Midbrain (tissue), 1 donor: ENCODE measurements at places on chromosomes 1 and 21.

DNA sequence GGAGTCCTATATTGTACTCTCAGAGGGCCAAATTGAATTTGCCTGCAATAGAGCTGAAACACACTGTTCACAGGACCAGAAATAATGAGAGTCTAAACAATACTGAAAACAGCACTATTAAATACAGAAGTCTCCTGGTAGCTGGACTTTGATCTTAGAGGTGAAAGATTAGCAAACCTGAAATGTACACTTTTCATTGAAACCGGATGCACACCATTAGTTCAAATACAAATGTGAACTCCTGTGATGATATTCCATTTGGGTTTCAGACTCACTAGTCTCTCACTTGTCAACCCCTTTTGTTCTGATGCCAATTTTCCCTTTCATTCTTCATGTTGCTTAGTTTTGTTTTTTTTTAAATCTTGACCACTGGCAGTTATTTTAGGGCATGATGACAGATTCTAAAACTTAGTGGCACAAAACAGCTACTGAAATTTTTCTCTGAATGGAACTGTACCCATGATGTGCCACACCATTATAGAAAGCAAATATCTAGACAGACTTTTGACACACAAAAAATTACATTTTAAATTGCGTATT is 5.9 kb upstream of the TNFSF4 start:
- no peak for DNase-seq

GRCh38 chr1:34759503-34760357 is at the start of gene GJB4:
GJB4 (plus strand) TSS chr1:34759740; CDS start chr1:34761255, 1,515 bp downstream.
- no peak for DNase-seq

DNA sequence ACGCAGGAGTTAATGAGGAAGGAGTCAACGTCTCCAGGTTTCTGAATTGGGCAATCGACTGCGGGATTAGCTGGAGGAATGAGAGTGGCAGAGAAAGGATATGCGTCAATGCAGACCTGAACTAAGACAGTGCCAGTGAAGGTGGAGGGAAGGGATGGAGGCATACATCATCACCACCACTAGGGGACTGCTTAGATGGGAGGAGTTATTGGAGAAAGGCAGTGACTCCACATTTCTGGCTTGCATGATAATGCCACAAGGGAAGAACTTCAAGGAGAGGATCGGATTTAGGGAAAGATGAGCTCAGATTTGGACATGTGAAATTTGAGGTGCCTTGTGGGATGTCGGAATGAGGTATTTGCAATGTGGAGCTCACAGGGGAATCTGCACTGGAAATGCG is 17.5 kb downstream of the VASH2 start:
- no peak for DNase-seq

- no peak for DNase-seq
These were observed 103.3 kb downstream of the RAVER2 start for GRCh38 chr1:64848136-64848535.

DNA sequence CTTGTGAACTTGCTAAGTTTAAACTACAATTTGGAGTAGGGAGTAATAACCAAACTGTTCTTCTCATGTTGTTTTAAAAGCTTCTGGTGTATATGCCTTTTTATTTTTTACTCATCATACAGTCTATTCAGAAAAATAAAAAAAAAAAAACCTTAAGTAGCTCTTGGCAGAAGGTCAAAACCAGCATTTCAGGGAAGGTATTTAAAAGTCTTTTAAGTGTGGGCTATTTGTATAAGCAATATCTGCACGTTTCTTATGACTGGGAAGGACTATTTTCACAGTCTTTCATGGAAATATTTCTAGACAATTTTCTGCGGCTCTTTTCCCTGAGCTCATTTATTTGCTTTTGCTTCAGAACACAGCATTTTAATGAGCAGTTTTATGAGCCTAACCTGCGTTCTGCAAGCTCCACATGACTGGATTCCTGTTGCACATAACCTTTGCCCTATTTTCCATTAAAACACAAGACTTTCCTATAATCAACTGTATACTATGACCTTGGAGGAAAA is 60.9 kb upstream of the C1orf105 start:
- DNase-seq = no peak

DNA sequence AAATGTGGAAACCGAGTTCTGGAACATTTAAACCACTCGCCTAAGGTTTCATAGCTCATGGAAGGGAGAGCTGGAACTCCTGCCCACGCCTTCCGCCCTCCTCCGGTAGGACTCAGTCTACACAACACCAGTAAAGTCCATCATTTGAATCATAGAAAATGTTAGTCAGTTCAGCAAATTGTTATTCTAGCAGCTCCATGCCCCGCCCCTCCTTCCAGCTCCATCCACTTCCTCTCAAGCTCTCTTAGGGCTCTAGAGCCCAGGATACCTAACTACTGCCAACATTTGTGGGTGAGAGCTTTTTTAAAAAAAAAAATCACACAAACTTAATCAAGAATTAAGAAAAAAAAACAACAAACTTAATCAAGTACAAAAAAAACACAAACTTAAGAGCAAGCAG is 121.8 kb downstream of the TBX15 start:
- DNase-seq = no peak

GRCh38 chr1:214708321-214708955 is 105.4 kb downstream of the CENPF start:
- DNase-seq = no peak

- no peak for DNase-seq
These were observed 23.8 kb upstream of the KIAA1614 start for GRCh38 chr1:180888870-180889269.

- no peak for DNase-seq
These were observed 14.1 kb downstream of the TRAF3IP3 start for GRCh38 chr1:209769971-209770370.

DNA sequence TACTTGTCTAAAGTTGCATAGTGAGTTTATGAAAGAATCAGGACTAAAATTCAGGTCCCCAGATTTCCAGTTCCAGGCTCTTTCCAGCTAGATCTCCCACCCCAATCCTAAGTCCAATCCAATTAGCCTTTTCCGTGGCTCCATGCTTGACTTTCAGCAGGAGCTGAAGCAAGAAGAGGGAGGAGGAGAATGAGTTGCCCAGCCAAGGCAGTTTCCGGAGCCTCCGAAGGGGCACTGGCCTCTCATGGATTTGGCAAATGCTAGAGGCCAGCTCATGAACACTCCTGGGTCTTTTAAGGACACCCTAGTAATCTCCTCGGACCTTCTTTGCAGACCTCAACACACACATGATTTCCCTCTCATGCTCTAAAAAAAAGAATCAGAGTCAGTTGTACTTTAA is 10.5 kb upstream of the LRRC52 start:
- DNase-seq = no peak

GRCh38 chr21:14088391-14088790 is 122.4 kb downstream of the LIPI start:
- DNase-seq = no peak

DNA sequence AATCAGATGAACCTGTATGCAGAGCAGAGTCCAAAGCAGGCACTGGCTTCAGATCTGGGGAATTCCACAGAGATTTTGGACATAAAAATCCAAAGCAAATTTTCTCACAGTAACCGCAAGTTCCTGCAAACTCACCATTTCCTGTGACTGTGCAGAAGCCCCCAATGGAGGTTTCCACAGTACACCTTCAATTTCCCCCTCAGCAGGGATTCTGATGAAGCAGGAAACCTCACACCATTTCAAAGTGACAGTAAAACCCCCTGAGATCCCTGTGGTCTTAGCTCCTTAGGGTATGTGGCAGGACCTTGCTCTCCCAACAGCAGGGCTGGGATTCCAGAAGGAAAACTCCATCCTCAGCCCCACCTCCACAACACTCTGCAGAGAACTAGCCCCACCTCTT is 6.0 kb upstream of the TGFBR3 start:
- DNase-seq = no peak

GRCh38 chr1:87918398-87918797 is 589.7 kb downstream of the LMO4 start:
- no peak for DNase-seq

DNA sequence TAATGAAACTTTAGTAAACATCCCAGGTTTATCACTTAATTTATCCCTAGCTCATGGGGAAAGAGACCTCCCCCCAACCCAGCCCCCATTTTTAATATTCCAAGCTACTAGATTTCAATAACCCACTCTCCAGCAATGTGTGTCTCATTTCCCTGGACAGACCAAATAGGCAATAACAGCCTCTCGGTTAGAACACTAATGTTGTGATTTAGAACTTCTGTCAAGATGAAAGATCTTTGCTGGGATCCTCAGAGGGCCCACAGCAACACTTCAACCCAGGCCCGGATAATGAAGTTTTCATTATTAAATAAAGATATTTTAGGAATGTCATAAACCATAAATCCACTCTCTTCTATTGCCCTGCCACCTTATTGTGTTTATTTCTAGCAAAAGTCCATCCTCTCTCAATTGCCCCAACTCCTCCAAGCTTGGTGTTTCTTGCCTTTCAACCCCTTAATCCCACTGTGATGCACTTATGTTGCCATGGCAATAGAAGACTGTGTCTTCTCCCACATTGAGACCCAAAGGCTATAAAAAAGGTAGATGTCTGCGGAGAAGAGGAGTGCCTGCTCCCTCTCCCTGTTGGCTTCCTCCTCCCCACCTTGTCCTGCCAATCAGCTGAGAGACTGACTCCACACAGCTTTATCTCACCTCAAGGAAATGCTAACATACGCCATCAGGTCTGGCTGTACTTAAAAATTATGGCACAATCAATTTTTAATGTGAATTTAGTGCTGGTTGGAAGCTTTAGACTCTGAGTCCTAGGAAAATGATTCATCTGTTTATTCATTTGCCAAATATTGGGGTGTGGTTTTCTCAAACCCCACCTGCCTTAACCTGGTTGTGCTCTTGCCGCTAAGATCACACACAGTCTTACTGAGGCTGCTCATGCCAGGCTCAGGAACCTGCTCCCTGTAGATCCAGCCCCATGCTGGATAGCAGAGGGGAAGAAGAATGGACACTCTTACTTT is 258.3 kb upstream of the CAMK1G start:
- DNase-seq = no peak

DNA sequence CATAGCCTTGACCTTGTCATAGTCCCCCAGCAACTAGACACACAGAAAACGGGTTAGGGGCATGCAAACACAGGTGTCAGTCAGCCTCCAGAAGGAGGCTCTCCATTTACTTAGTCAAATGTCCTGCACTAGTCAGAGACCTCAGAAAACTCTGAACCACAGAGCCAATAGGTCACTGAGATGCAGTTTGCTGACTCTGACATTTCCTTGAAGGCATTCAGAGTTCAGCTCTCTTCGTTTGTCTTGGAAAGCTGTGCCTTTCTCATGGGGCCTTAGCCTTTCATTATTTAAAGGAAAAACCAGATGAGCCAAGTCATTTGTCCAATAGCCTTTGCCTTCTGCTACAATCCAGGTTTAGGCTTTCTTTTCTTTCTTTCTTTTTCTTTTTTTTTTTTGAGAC is 3.5 kb downstream of the OLFML2B start:
- DNase-seq = no peak

DNA sequence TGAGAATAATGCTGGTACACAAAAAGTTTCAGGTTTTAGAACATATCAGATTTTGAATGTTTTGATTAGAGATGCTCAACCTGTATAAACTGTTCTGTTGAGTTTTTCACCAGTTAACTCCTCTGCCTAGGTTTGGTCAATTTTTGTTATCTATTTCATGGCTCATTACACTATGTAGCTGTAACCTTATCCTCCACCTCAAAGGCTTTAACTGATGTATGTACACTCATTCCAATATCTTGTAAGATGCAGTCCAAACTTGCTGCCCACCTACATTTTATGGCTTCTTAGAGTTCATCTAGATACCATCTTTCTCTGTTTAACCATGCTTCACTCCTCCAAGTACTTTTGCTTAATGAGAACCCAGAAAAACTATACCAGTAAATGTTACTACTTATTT is 107.8 kb downstream of the EIF4G3 start:
- DNase-seq = no peak

DNA sequence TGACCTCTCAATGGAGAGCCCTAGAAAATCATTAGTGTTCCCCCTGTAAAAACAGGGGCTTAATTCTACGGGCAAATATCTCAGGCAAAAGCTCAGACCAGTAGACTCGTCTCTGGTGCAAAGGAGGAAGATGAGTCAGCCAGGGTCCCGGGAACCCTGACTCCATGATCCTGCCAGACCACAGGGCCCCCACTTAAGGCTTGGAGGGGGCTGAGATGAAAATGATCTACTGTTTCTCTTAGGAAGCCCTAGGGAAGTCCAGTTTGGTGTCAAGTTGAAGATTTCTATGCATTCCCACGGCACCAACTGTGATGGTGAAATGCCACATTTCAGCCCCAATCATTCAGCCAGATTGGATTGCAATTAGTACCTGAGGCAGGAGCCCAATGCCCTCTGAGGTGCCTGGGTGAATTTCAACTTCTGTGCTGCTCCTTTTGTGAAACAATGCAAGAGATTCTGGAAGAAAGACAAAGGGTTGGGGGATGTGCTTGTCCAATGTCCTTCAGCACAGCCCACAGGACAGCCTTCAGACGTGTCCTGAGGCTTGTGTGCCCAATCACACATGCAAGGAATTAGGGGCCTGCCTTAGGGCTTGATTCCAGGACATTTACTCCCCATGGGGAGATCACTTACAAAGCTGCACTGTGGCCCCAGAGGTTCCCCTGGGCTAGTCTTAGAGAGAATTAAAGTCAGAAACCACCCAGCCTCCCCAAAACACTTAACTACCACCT is 18.1 kb downstream of the NAV1 start:
- no peak for DNase-seq

- no peak for DNase-seq
These were observed 14.9 kb downstream of the PLEKHA6 start for GRCh38 chr1:204344665-204345355.

DNA sequence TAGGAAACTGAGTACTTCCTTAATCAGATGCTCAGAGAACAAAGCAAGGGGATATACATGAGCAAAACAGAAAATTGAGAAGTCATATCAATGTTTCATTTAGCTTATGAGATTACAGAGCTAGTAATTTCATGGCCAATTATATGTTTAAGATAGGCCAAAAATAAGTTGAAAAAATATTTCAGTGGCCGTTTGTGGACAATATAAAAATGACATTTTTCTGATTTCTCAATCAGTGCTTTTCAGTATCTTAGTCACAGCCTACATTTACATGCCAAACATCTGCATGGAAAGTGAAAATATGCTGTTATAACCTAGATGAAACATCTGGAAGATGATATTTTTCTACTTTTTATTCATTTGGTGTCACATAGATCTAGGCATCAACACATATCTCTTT is 192.5 kb downstream of the HLX start:
- DNase-seq = no peak

GRCh38 chr1:77064246-77064645 is 155.0 kb downstream of the PIGK start:
- DNase-seq = no peak

- no peak for DNase-seq
These were observed 13.5 kb downstream of the ZYG11A start for GRCh38 chr1:52856026-52856425.

- no peak for DNase-seq
These were observed 4.8 kb downstream of the S1PR1 start for GRCh38 chr1:101241485-101242225.

- DNase-seq = no peak
These were observed 53.7 kb downstream of the PLEKHA6 start for GRCh38 chr1:204306076-204306475.
